Activated gamma-delta T cell treated with anti-CD3 and anti-CD28 coated beads, Interleukin-2, amount 50 U/mL, for 16 hours (primary cell): ENCODE measurements at places on chromosomes 4 and X.

GRCh38 chr4:97153042-97153441, 990.2 kb downstream of the STPG2 start:
- no peak for DNase-seq

DNA sequence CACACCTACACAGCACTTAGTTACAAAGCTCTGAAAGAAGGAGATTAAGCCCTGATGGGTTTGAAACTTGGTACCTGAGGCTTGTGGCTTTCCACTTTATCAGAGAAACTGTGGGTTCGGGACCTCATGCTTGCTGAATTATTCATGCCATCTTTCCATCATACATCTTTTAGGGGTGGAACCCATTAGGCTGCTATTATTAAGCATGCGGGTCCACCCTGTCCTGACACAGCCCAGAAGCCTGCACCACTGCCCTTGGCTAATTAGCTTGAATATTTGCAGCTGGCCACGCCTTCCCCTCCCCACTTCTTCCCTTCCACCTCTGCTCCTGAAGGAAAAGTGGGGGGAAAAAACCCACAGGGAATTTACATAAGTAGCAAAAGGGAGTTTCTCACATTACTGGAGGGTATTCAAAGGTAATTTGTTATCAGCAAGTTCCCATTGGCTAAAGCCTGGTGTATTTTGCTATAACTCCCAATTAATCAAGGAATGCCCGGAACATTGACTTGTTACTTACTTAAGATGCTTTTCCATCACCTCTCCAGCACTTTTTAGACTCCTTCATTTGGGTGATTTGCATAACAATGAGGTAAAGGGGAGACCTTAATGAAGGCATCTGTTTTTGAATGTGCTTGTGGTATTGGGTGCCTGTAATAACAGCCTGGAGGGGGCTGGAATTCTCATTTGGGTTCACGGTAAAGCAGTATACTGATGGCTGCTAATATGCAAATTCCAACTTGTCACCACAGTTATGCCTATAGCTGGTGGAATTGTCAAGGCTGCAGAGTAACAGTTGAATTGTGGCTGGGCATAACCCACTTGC, 231.7 kb upstream of the GATB start:
- no peak for DNase-seq

- DNase-seq: no peak
Observed at GRCh38 chr4:42296196-42296595, 101.1 kb upstream of the SHISA3 start.

- DNase-seq: no peak
Observed at GRCh38 chrX:15274946-15275345, 5.1 kb upstream of the ASB9 start.

DNA sequence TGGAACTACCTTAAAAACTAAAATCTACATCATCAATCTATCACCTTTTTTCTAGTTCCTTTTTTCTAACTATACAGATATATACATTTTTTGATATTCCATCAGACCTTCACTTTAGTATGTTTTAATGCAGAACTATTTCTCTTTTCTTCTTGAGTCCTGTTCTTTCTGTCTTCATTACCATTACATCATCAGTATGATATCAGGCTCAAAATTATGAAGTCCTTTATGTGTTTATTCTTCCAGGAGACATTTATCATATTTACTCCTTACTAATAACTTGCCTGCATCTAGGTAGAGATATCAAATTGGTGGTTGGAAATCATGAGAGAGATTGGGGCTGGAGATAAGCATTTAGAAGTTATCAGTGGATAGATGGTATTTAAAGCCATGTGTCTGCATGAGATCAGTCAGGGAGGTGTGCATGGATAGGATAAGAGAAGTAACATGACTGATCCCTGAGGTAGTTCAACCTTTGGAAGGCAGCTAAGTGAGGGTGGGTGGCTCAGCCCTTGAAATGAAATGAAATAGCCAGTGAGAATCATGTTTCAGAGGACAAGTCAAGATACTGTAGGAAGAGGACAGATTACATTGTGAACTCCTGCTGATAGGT, 43.1 kb downstream of the MRPL1 start:
- DNase-seq: no peak

DNA sequence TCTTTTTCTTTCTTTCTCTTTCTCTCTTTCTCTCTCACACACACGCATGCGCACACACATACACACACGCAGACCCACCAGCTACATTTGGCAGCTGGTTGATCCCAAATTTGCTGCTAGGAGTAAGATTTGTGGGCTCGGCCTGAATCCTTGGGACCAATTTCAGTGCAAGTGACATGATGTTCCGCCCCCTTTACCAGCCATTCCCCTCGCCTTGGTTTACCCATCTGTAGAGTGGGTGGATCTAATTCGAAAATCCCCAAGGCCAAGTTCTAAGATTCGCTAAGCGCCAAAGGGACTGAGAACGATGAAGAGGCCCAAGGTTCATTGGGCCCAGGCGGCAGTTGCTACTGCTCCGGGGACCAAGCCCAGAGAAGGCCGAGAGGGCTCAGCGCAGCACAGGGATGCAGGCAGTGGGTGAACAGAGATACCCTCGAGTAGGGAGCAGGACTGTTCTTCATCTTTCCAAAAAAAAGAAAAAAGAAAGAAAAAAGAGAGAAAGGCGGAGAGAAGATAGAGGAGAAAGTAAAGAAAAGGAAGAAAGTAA, 5.8 kb downstream of the NKX3-2 start:
- no peak for DNase-seq

- DNase-seq: no peak
Observed at GRCh38 chr4:30717208-30718020, 2.8 kb upstream of the PCDH7 start.

- no peak for DNase-seq
Observed at GRCh38 chr4:83179205-83179604, 64.7 kb upstream of the PLAC8 start.

DNA sequence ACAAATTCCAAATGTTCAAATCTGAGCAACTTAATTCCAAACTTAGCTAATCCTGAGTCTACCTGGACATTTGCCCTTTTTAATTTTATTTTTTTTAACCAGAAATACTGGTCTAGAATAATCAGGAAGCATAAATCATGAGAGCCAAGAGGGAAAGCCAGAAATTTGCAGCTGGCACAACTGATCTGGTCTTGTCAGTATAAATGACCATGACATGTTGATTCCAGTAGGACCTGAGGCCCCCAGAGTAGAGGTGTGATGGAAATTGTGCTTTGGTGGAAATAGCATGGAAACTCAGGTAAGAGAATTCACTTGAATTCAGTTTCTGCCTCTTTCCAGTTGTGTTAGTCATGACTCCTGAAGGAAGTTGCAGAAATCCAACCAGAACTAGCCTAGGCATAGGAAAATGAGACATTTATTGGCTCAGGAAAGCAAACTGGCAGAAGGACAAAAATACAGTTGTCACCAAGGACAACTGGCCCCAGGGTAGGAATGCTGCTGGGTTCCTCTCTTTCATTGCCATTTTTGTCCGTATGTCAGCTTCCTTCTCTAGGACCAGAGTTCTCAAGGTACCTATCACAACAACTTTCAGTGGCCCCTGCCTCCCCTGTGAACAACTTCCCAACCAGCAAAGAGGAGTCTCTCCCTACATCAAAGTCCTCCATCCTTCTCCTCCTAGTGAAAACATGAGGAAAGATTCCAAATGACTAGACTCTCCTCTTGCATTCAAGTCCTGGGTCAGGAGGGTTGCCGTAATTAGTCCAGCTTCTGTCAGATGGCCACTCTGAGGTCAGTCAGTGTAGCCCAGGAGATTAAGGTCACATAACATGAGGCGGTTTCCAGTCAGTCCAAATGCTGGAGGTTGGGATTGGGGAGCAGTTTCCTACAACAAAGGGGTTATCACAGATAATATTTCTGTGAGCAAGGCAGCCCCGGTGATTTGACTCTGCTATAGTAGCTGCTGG, 29.3 kb upstream of the MYOZ2 start:
- DNase-seq: no peak

- DNase-seq: no peak
Observed at GRCh38 chr4:61605984-61606383, 405.9 kb downstream of the ADGRL3 start.

GRCh38 chr4:155608225-155608885, 58.3 kb upstream of the GUCY1A1 start:
- DNase-seq: no peak
